CD4-positive, alpha-beta T cell treated with Interleukin-15 for 4 hours (primary cell): ENCODE measurements at places on chromosomes 3 and 15.
A peak's percentile ranks its signal among the peaks of the same experiment; 100 is the strongest.

- DNase-seq: peak; percentile 53
Measured at GRCh38 chr3:19866751-19867347, 67.2 kb downstream of the EFHB start.

- DNase-seq: no peak
Measured at GRCh38 chr3:155362808-155363689, 69.6 kb upstream of the STRIT1 start.

DNA sequence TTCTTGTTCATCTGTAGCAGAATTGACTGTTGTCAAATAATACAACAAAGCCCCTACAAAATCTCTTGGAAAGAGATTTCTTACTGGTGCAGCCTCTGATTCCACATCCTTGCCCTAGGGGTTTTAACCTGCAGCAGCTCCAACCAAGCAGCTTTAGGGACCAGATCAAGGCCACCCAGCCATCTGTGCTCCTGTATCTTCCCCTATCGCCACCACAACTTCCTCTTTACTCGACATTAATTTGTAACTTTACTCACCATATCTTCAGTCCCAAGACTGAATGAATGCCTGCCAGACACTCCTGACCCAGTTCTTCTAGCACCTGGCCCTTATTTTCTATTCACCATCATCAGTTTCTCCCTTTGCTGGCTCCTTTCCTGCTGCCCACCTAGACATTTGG lies 156.6 kb upstream of the IL12A start:
- DNase-seq: no peak

DNA sequence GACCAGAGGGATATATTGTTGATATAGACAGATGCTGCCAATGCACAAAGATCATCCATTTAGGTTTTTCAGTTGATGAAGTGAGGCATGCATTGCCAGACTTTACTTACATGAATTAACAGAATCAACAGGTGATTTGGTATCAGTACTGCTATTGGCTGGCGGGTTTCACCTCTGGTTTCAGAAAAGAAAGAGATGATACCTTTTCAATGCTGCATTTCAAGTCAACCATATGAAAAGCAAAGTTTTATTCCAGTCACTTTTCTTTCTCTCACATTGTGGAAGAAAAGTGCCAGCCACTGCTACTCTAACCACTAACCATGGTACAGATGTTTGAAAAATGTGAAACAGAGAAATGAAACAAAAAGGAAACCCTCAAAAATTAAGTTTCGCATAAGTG lies 289.1 kb downstream of the TIGIT start:
- no peak for DNase-seq

GRCh38 chr15:39852250-39852649 lies 67.8 kb downstream of the GPR176 start:
- no peak for DNase-seq

GRCh38 chr15:60116456-60117089 lies 112.5 kb downstream of the FOXB1 start:
- DNase-seq: no peak

DNA sequence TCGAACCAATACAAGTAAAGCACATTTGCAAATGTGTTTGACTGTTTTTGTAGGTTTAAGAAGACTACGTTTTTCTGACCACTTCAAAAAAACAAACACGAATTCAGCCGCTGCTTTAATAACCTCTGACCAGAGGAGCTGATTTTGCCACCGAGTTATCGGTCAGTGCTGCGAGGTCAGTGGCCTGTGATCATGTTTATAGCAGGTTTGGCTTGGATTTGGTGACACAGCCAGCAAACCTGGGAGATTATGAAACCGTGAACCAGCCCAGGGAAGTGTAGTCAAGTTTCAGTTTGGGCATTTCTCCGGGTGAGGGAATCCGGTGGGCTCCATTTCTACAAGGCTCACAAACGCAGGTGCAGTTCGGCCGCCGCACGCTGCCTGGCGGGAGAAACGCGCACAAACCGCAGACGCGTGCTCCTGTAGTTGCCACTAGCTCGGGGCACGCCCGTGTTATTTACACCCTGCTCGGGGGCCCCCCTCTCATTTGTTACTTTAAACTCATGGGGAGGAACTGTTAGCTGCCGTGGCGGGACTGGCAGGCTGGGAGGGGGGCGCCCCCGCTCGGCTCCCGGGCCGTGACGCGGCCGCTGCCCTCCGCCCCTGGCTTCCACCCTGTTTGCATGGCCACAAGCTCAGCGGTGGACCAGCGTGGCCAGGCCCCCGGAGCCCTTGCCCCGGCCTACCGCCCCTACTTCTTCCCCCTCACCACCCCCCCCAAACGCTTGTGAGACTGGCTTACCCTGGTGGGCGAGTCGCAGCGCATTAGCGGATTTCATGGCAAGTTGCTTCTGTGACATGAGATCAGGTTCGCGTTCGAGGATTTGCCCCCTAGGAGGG lies 13.6 kb upstream of the ONECUT1 start:
- no peak for DNase-seq

DNA sequence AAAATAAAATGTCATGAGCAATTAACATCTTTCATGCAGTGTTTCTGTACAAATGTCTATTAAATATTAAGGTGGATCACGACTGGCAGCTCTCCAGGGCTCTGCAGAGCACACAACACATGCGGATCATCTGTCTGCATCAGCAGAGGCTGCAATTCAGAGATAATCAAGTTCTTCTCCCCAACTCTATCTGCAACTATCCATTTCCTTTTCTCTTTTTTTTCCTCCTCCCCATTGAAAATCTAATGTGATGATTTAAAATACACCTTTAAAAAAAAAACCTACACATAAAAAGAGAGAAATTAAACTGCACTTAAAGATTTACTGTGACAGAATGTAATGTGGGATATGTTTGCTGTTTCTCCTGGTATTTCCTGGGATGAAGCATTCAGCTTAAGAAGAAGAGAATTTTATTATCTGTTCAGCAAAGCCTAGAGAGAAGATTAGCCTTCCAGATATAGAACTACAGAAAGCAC lies 352.6 kb upstream of the CCDC54 start:
- DNase-seq: no peak

- no peak for DNase-seq
Measured at GRCh38 chr3:50609071-50609762, 2.4 kb downstream of the CISH start.

DNA sequence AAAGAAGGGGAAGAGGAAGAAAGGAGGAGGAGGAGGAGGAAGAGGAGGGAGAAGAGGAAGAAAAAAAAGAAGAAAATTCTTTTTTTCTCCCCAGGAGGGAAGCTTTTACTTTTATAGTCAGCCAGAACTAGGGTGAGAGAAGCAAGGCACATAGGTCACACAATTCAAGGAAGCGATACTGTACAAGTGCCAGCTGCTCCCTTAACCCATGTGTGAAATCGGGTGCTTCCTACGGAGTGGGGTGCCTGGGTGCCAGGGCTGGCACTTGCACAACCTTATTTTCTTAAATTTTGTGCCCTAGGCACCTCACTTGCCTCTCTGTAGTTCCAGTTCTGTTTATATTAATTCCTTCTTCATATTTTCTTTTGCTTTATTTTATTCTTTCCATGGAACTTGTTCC lies 150.4 kb downstream of the LIPC start:
- no peak for DNase-seq

DNA sequence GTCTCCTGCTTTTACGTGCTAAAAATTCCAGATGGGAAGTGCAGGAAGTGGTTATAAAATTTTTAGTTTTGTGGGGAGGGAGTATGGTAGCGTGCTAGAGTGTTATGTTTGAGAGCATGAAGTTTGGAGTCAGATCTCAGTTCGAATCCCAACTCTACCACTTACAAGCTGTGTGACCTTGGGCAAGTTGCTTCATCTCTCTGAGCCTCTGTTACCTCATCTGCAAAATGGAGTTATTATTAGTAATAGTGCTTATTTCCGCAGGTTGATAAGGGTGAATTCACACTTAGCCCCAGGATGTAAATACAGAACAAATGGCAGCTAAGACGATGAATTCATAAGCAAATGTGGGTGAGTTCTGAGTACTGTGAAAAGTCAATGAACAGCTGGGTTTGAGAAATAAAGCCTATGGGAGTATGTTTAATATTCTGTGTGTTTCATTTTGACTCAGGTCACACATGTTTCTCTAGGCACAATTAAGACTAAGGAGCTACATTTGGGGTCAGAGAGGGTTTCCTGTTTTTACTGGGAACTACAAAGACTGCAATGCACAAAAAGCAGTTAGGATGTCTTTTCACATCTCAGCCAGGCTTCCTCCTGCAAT lies 73.1 kb upstream of the FEZF2 start:
- DNase-seq: no peak

DNA sequence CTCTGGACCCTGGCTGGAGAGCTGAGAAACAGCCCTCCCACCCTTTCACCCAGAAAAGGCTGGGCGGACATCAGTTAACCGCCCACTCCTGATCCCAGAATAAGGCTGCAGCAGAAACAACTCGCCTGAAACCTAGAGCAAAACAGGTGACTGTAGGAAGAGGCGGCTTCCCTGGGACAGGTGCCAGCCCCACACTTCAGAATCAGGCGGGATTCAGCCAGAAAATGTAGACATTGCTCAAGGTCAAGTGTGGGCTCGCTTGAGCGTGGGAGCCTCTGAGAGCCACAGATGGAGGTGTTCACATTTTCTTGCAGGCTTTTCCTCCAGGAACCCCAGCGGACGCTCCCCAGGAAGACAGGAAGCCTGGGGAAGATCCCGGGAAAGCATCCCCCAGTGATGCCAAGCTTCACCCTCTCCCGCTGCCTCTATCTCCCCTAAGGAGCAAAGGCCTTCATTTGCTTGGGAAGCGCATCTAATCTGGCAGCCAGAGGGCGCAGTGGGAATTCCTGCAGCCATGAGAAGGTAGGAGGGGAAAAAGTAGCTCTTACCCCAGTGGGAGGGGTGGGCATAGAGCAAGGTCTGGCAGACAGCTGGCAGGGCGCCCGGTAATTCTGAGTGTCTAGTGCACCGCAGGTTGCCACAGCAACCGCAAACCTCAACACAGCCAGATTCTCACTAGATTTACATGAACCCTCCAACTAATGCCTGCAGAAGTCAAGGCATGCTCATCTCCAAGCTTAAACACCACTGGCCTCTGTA lies 77.7 kb downstream of the OCA2 start:
- no peak for DNase-seq

DNA sequence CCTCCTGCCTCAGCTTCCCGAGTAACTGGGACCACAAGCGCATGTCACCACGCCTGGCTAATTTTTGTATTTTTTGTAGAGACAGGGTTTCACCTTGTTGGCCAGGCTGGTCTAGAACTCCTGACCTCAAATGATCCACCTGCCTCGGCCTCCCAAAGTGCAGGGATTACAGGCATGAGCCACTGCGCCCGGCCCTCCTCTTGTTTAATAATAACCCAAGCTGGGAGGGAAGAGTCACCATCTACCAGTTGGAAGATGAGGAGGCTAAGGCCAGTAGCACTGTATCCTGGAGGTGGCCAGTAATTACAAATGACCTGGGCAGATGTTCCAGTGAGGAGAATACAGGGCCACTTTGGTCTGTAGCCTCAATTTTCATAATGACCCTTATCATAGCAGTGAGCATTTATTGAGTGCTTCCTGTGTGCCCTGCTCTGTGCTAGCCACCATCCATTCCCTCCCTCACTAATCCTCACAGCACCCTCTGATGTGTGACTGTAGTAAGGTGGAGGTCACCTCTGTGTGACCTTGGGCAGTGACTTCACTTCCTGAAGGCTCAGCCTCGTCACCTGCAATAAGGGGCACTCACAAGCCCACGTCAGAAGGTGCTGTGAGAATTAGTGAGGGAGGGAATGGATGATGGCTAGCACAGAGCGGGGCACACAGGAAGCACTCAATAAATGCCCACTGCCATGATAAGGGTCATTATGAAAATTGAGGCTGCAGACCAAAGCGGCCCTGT lies 64.2 kb downstream of the ABTB1 start:
- DNase-seq: no peak

- DNase-seq: no peak
Measured at GRCh38 chr3:51675201-51675611, 4.2 kb downstream of the TEX264 start.

DNA sequence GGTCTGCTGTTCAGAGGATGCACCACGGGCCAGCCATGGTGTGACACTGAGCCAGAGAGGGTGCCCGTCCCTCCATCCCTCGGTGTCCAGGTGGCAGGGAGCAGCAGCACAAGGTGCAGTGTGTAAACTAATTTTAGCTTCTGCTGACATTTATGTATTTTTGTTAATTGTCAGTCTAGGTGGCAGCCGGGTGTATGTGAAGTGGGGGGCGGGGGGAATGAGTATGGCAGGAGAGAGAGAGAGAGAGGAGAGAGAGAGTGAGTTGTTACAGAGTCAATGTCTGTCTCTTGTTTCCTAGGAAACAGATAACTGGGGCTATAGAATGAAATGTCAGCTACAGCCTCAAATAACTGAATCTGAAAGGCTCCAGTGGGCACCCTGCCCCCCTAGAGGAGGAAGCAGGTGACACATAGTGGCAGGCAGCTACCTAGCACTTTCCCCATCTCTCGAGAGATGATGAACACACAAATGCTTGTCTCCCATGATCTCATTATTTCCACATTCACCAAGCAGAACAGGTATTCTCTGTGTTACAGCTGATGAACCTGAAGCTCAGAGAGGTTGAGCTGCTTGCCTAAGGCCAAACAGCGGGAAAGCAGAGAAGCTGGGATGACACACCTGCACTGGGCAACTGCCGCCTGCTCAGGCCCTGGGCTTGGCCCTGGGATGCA lies 24.7 kb downstream of the RASGRF1 start:
- DNase-seq: no peak

- no peak for DNase-seq
Measured at GRCh38 chr15:95698951-95699350, 631.5 kb upstream of the NR2F2 start.
